ENCODE measurements at places on chromosomes 16 and 17.

DNA sequence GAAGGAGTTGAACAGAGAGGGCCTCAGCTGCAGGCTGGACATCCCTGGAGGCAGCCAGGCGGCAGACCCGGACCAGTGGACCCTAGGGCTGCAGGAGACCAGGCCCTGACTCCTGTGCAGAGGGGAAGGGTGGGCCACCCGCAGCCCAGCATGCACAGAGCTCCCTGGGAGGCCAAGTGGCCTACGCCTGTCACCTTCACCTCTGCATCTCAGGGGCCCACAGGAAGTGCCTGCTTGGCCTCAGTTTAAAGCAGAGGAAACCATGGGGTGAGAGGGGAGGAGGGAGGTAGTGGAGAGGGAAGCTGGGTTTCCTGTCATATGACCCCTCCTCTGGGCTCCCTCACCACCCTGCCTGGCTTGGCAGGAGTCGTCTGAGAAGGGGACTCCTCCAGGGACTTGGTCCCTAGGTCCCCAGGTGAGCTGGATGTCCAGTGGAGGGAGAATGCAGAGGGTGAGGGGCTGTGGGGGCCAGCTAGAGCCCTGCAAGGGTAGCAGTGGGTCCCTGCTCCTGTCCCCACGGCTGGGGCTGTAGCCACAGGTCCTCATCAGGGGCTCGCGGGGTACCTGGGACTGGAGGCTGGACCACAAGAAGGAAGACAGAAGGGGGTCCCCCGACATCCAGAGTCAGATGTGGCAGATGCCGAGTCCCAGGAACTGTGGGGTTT lies at the start of gene TMC8:
Gene TMC8, plus strand, starts transcription at position 335 of the 665 bp plus-strand sequence. CDS start 818 bp downstream, outside the sequence.
- no peak for DNase-seq

GRCh38 chr17:57541472-57542394 lies 203.4 kb downstream of the CCDC182 start:
- peak; percentile 91 for DNase-seq

DNA sequence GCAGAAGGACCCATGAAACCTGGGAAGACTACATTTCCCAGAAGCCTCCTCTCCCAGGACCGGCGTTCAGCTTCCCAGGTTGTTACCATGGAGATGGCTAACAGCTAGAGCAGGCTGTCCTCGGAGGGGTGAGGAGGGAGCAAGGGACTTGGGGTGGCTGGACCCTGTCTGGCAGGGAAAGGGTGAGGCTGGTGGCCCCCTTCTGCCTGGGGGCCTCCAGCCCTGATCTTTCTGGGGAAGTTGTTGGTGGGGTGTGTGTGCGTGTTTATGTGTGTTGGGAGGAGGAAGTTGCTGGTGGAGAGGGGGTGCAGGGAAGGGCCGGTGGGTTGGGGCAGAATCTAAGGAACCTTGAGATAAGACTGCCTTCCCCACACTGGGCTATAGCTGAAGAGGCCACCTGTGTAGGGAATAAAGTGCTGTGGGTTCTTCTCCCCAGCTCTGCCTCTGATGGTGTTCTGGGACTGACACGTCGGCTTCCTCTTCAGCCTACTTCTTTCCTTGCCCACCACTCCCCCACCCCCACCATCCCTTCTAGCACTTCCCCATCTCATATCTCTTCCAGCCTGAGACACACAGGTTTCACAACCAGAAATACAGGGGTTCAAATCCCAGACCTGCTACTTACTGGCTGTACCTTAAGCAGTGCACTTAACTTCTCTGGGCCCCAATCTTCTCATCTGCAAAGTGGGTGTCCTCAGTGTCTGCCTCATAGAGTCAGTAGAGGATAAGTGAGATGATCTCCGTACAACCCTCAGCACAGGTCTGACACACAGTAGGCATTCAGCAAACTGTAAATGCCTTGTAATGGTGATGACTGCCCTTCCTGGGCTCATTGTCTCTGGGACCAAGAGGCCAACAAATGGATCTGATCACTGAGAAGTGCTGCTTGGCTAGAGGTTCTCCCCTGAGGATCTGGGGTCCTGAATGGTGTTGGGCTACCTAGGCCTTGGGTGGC lies at the start of gene DRC7:
Gene DRC7, plus strand, starts transcription at position 82 of the 955 bp plus-strand sequence. CDS start 3,144 bp downstream, outside the sequence.
- DNase-seq, result peak; percentile 28

DNA sequence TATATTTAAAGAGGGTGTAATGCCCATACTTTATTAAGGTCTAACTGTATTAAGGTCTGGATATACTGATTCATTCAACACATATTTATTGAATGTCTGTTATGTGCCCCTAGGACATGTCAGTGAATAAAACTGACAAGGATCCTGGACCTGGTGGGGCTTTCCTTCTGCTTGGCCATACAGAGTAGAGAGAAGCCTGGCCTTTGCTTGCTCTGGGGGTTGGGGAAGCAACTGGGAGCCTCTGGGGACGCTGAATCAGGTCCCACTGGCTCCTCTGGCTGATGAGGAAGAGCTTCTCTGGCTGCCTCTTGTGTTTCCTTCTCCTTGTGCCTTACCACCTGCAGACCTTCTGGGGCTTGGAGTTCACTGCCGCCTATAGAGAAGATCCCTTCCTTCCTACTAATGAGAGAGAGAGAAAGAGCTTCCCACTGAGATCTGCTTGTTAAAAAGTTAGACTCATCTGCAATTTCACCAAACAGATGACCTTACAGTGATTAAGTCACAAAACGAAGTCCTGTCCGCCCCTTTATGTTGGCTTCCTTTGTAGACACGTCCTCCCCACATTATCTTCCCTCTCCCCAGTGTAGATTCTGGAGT lies 49.7 kb downstream of the MSI2 start:
- no peak for DNase-seq

DNA sequence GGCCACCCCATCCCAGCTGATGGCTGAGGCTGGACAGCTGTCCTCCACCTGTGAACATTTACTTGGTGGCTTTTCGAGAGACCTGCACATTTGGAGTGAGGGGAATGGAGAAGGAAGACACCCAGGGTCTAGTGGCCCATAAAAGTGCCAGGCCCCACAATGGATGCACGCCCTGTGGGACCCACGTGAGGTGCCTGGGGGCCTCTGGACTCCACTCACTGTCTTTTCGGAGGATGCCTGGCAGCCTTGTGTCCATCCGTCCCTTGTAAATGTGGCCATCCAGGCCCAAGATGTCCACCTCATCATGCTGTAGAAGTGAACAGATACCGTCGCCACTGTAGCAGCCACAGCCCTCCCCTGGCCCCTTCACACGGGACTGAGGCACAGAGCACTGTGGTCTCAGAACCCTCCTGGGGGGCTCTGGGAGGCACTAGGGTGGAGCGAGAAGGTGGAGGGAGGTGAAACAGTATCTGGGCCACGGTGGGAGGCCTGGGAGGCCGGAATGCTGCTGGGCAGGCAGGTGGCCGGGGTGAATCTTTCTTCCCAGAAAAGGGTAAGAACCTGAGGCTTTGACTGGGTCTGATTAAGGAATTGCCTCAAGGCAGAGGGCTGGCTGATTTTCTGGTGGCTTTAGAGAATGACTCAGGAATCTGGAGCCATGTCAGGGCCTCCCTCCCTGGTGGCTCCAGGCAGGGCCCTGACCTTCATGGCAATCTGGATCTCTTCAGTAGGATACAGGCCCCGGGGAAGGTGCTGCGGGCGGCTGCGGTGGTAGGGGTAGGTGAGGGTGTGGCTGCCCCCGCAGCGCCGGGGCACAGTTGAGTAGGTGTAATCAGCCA lies 11.5 kb downstream of the UBALD2 start:
- peak; percentile 39 for DNase-seq

DNA sequence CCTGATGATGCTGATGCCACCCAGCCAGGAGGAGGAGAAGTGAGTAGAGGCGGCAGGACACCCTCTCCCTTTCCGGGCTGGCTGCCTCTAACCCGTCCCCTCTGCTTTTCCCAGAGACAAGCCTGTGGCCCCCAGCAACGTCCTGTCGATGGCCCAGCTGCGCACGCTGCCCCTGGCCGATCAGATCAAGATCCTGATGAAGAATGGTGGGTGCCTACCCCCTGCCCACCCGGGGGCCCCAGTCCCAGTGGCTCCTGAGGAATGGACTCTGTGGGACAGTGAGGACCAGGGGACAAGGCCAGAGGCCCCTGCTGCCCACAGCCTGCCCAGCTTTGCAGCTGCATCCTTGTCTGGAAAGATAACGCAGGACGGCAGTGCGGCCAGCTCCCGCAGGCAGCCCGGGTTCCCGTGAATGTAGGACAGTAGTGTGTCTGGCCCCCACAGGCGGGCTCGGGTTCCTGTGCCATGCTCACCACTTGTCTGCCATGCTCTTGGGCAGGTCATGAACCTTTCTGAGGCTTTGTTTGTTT lies 19.9 kb downstream of the POLR3E start:
- DNase-seq, result no peak

DNA sequence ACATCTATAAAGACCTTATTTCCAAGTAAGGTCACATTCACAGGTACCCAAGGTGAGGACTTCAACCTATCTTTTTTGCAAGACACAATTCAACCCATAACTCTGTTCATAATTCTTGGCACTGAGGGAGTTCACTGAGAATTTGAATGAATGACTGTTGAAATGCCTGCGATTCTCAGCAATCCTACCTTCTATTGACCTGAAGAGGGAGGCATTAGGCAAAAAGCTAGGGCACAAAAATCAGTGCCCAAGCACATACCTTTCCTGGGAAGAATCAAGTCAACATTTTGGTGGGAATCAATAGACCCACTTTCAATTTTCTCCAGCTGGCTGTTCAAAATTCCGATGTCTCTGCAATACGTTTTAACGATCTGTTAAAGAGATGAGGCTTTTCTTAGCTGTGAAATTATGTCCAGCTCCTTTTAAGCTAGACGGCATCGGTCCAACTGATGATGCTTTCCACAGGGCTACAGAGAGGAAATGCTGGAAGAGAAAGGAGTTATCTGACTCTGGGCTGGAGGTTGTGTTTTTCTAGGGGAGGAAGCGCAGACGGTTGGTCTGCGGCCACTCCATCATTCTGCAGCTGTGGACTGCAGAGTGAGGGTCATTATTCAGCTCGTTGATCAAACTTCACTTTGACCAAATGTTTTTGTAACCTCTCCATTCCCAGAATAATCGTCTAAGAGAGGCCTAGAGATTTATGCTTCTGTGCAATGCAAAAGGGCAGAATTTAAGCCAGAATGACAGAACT lies 25.2 kb downstream of the BCO1 start:
- DNase-seq, result no peak

DNA sequence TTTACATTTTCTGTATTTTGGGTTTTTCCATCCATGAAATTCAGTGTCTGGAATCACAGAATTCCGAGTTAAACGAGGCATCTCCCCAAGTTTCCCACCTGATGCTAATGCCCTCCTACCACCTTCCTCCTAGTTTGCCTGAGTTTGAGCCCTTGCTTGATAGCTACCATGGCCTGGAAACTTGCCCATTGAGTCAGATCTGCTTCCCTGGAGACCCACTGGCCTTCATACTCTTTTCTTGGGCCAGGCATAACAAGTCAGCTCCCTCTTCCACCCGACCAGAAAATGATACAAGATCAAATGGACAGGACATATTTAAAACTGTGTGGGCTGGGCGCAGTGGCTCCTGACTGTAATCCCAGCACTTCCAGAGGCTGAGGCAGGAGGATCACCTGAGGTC lies 10.2 kb downstream of the SETD1A start:
- no peak for DNase-seq

GRCh38 chr16:11402745-11403533 lies 57.7 kb downstream of the RMI2 start:
- DNase-seq, result no peak

DNA sequence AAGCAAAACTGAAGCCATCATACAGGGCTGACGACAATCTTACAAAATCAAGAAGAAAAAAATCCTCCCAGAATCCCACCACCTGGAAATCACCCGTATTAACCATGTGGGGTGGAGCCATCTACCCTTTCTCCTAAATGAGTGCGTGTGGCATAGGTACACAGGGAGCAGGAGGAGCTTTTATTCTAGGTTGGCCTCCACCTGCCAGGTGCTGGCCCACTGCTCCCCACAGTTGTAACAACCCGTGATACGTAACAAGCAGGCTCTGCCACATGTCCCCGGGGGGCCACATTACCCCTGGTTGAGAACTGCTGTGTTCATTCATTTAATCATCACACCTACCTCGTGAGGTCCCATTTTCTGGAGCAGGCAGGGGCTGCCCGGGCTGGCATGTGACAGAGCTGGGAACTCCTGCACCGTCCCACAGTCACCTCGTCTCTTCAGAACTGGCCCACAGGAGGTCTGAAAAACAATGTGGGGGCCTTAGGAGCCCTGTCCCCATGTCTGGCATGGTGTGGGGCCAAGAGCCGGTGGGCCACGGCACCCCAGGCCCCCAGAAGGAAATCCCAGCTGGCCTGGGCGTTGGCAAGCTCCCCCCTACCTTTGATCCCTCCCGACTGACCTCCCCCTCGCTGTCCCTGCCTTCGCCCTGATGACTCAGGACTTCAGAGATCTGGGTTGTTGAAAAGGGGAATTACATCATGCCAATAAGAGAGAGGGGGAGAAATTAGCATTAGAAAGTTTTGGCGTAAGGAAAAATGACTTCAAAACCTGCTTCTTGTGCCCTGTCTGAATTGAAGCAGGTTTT lies 12.9 kb downstream of the CMIP start:
- peak; percentile 72 for DNase-seq

DNA sequence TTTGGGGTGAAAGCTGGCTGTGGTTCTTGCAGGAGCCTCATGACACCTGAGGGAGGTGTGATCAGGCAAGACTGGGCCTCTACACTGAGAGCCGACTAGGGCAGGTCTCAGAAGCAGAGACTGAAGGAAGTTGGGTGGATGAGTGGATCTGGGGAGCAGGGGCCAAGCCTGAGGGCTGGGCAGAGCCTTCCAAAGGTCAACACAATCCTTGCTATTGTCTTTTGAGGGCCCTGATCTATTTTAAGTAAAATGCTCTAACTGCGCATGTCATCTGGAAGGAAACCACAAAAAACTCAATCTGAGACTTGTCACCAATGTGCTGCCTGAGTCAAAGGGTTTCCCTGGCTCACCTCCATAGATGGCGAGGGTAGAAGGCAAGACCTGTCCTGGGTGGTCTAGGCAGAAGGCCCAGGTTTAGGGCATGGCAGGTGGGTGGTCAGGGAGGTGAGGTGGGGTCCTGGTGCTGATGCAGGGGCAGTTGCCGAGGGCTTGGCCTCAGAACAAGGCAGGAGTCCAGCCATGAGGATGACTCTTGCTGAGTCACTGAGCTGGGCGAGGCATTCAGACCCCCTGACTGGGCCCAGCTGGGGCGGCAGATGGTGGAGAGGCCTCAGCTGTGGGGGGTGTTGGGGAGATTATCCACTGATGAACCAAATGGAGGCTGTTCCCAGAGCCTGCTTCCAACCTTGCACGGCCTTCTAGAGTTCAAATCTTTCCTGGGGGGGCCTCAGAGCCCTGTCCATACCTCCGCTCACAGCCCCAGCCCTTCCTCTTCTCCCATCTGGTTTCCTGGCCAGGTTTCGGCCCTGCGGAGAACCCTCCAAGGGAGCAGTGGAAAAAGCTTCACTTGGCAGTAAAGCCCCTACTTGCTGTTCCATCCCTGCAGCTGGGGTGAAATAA lies 5.1 kb downstream of the MVP start:
- DNase-seq, result peak; percentile 96

GRCh38 chr17:45940826-45941225 lies 46.5 kb downstream of the MAPT start:
- DNase-seq, result no peak

DNA sequence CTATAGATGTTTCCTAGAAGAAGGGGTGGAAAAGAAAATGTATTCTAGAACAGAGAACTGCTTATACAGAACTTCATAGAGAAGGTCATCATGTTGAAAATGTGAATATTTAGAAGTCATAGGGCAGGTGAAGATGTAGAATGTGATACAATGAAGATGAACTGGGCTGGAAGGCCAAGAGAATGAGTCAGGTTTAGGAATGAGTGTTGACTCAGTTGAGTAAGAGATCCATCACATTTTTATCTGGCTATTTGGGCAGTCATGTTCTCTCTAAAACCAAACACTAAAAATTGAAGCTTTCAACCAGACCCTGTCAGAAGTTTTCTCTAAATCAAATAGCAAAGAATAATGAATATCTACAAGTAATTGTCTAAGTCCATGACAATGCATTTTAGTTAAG lies 660.5 kb downstream of the KCNJ2 start:
- no peak for DNase-seq
